Activated naive CD8-positive, alpha-beta T cell treated with anti-CD3 and anti-CD28 coated beads for 36 hours (primary cell): ENCODE measurements at places on chromosomes 12 and 14. TPM values are rescaled to one million over a fixed set of nuclear protein-coding genes. Genes with fewer than 3 reads are reported as not detected.

The CEP170B gene
- 4.6 TPM for total RNA-seq

The MYH7 gene
- 0.06 TPM for total RNA-seq

The NAV3 gene
- not detected for total RNA-seq

The TC2N gene
- total RNA-seq = 16.7 TPM

The TAS2R8 gene
- total RNA-seq = not detected
